ENCODE measurements at places on chromosomes 5 and 9. TPM values are rescaled to one million over a fixed set of nuclear protein-coding genes. Genes with fewer than 3 reads are reported as not detected.

Gene FIBCD1
- total RNA-seq: 0.83 TPM

DNA sequence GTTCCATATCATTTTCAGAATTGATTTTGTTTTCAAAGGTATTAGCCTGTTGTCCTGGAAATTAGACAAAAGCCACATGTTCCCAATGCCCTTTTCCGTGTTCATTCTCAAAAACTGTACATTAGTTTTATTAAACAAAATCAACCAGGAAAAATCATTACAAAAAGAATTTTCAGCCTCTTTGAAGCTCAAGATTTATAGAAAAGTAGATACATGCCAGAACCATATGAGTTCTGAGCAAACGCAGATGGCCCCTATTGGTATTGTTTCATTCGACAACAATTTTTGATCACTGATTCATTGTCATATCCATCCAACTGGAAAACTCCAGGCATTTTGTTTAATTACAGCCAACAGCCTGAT is 148.5 kb upstream of the GRAMD2B start:
- DNase-seq: no peak

DNA sequence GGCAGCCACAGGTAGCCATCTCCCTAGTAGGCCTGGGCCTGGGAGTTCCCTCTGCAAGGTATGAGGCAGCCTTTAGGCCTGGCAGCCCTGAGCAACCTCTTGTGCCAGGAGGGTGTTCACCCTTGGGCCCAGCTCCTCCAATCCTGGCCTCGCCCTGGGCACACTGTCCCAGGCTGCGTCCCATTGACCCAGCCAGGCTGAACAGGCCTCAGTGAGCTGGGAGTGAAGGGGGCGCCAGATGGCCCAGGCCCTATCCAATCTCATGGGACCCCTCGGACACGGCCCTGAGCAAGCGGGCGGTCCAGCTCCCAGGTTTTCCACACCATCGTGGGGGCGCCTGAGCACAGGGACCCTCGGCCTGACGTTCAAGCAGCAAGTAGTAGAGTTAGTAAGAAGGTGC is 14.5 kb downstream of the SH3GLB2 start:
- DNase-seq: no peak

Gene ANKRD55
- total RNA-seq: 0.66 TPM

- DNase-seq: no peak
These were observed 1854.6 kb upstream of the WWC1 start for GRCh38 chr5:166436872-166437271.

- DNase-seq: no peak
These were observed 1399.2 kb upstream of the CDH6 start for GRCh38 chr5:29794141-29794787.

GRCh38 chr5:1010641-1011046 is 2.0 kb downstream of the NKD2 start:
- no peak for DNase-seq

DNA sequence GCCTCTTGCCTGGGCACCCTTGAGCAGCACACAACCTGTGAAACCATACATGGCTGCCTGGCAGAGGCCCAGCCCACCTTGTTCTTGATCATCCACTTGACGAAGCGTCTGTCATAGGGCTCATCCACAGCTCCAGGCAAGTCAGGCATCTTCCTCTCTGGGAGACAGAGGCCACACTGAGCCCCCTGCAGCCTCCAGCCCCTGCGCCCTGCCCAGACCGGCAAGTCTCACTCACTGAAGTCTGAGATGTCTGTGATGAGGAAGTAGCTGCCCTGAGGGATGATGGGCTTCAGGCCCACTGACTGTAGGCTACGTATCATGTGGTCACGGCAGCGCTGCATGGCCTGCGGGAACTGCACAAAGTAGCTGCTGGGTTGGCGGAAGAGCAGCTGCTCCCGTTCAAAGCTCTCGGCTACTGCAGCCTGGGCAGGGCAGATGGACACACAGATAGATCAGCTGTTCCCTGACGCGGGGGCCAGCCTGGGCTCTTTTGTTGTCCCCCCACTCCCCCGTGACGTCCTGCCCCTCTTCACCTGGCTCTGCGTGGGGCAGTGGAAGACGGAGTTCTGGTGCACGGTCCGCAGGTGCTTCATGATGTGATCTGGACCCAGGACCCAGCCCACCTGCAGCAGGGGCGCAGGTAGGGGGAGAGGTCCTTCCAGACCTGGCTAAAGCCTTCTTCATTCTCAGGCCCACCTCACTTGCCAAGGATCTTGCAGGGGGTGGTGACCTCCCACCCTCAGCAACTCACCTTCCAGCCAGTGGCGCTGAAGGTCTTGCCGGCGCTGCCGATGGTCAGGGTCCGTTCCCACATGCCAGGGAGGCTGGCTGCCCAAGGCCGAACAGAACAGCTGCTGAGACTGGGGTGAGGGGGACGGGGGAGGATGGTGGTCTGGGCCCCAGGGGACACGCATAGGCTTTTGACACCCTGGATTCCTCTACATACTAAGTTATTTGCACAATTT is 5.9 kb upstream of the SPOUT1 start:
- no peak for DNase-seq

Gene ANKS6
- 31.4 TPM for total RNA-seq

GRCh38 chr9:75615284-75615683 is 275.2 kb upstream of the PCSK5 start:
- DNase-seq: no peak

DNA sequence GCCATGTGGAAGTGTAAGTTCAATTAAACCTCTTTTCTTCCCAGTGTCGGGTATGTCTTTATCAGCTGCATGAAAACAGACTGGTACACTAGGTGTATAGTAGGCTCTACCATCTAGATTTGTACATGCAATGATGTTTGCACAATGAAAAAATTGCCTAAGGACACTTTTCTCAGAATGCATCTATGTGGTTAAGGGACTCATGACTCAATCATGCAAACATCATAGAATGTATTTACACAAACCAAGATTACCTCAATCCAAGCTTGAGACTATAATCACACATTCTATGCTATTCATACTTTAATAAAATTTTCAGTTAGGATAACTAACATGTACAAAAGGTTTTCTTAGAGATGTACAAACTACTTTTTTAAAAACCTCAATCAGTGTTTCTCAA is 1164.5 kb downstream of the CDH12 start:
- no peak for DNase-seq

- no peak for DNase-seq
These were observed 145.7 kb downstream of the ARHGAP26 start for GRCh38 chr5:142915813-142916424.

DNA sequence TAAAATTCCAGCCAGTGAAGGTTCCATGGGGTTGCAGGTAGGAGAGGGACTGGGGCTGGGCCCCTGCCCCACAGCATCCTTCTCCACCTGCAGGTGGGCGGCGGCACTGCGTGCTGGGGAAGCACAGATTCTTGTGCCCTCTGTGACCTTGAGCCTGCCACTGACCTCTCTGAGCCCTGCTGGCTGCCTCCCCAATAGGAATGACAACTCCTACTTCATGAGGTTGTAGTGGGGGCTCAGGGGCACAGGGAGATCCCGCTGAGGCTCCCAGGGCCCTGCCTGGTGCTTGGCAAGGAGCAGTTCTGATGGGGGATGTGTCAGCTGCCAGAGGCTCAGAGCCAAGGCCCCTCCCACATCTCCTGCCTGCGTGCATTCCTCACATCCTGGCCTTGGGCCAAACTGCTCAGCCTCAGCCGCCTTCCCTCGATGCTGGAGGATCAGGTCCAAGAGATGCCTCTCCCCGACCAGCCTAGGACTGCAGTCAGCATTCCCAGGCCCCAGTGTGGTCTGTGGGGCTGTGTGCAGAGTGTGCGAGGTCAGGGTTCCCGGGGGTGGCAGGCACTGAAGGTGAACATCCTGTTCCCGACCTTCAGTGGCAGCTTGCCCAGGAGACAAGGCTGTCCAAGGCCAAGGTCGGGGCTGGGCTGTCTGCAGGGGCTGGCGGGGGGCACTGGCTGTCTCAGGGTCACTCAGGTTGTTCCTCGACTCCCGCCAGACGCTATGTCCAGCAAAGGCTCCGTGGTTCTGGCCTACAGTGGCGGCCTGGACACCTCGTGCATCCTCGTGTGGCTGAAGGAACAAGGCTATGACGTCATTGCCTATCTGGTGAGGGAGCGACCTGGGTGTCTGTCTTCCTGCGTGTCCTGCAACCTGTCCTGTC is 7.0 kb downstream of the ASS1 start:
- no peak for DNase-seq

DNA sequence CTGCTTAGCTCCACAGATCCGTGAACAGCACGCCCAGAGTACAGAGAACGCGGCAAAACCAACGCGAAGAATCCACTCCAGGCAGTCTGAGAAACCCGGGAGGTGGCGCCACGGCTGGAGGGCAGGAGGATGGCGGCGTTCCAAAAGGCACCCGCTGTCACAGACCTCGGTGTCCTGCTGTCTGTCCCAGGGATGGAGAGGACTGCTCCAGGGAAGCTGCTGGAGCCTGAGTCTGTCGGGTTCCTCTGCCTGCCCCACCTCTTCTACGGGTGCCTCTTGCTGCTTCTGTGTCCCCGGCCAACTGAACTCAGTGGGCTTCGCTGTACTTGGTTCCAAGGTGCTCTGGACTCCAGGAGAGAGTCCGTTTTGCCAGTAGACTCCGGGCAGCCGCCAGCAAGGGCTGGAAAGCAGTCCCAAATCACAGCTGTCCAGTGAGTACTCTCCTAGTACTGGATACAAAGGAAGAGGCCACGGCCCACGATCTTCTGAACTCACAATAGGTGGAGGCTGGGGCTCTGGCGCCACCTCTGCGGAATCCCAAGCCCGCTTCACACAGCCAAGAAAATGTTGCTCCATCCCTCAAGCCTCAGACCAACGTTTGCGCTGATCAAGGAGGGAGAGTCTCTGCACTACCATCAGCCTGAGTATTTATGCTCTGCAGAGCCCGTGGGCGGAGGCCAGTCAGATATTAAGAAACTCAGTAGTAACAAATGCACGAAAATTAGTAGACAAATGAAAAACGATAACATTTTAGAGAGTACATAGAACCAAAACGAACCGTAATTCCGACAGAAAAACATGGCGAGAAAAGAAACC is 440 bp downstream of the ANXA2R start:
- DNase-seq: no peak

GRCh38 chr9:96478829-96479371 is 28.9 kb downstream of the HABP4 start:
- DNase-seq: no peak

- no peak for DNase-seq
These were observed 24.2 kb upstream of the SIL1 start for GRCh38 chr5:139222346-139222745.

GRCh38 chr9:113160571-113160970 is 9.8 kb downstream of the SLC31A2 start:
- no peak for DNase-seq

- DNase-seq: no peak
These were observed 4.8 kb upstream of the PLGRKT start for GRCh38 chr9:5442400-5443011.

DNA sequence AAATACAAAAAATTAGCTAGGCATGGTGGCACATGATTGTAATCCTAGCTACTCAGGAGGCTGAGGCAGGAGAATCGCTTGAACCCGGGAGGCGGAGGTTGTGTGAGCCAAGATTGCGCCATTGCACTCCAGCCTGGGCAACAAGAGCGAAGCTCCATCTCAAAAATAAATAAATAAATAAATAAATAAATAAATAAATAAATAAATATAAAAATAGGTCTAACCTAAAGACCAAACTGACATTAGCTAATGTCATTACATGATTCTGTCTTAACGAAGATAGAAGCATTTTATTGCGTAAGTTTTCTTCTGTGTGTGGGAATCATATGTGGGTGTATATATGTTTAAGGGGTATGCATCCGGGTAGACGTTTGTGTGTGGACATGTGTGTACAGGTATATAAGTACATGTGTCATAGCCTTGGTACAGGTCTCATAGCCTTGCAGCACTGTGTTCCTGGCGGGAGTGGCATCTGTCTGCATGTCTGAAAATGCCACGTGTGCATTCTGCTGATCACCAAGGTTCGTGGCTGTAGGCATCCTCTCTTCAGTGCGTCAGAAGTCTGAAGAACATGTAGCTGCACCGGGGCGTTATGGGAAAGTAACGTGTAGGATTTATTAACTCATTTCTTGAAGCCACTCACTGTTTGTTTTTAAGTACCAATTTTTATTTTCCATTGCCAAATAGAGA is 298.1 kb downstream of the NR3C1 start:
- DNase-seq: no peak

DNA sequence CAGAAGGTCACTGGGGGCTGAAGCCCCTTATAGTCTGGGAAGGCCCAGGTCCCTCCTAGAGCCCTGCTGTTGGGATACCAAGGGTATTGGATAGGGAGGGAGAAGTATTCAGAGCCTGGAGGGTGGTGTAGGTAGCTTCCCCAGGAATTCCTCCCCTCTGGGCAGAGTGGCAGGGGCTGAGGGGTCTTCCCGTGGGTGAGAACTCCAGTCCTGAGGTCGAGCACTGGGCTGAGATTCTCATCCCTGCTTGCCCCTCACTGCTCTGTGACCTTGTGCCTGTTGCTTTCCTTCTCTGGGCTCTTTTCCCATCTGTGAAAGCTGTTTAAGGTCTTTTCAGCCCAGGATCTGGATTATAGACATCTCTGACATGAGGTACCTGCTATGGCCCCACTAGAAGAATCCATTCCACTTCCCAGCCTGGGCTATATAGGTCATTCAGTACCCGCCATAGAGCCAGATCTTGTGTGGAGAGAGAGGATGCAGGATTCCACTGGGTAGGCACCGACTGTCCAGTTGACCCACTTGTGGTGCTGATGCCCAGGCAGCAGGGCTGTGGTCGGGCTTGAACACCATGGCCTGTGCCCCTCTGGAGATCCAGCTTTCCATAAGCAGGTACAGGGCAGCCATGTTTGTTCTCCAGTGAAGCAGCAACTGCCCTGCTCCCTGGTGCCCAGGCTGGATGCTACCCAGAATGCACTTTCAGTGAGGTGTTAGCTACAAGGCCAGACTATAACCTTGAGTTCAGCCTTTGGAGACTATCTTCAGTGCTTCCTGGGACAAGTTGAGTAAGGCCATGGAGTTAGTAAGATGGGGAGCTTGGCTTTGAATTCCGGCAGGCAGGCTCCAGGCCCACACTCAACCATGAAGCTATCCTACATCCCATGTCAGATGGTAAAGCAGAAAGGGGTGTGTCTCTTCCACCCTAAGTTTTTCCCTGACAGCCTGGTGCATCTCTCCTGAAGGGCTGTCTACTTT is 60.1 kb downstream of the AMBP start:
- peak; percentile 60 for DNase-seq

- no peak for DNase-seq
These were observed 217.4 kb upstream of the FBXL7 start for GRCh38 chr5:15282611-15283010.

DNA sequence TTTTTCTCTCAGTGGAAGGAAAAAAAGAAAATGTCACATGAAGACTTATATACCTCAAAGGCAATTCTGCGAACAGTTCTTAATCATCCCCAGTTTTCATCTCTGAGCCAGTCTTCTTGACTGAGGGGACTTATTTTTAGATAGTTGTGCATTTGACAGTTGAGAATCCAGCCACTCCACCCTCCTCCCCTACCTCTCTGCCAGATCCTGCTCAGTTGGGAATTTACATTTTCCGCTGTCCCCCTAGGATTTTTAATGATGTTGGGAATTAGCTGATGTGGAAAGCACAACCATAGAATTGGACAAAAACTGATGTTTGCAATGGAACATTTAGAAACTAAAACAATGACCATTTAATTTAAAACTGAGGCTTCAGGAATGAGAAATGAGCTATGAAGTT is 194.3 kb upstream of the PIK3R1 start:
- DNase-seq: no peak

- no peak for DNase-seq
These were observed 8.2 kb downstream of the PRRC2B start for GRCh38 chr9:131402073-131402472.

All from esophagus muscularis mucosa (tissue), 4 donors.